Thoracic aorta endothelial cell (primary cell): ENCODE measurements at places on chromosomes 2 and 18. TPM values are rescaled to one million over a fixed set of nuclear protein-coding genes. Genes with fewer than 3 reads are reported as not detected.

Gene IL1RL1
- 159 and 193 TPM in 2 replicates for total RNA-seq

Gene ZAP70
- under 0.01 TPM in 1 of 2 replicates, not detected in the other for total RNA-seq

Gene SRD5A2
- total RNA-seq = under 0.01 TPM in 1 of 2 replicates, not detected in the other

Gene PLA2R1
- total RNA-seq = 13.3 and 21.4 TPM in 2 replicates

Gene BOLL
- total RNA-seq = not detected in 2 replicates

Gene MYO5B
- 0.27 and 0.36 TPM in 2 replicates for total RNA-seq

Gene FASTKD1
- total RNA-seq = 31.9 and 43.7 TPM in 2 replicates

Gene UGT1A3
- not detected in 2 replicates for total RNA-seq

Gene ADNP2
- 27.1 and 27.4 TPM in 2 replicates for total RNA-seq

Gene ASB18
- not detected in 2 replicates for total RNA-seq

Gene CERKL
- not detected in 2 replicates for total RNA-seq

Gene SEPTIN10
- 156 and 185 TPM in 2 replicates for total RNA-seq

Gene MATN3
- total RNA-seq = 2.3 and 3.5 TPM in 2 replicates

Gene IL36RN
- total RNA-seq = not detected in 2 replicates

Gene ALK
- not detected in 2 replicates for total RNA-seq

Gene DOCK10
- 36.5 and 38.7 TPM in 2 replicates for total RNA-seq

Gene INHBB
- total RNA-seq = 0.79 and 3.9 TPM in 2 replicates

Gene BMP10
- not detected in 2 replicates for total RNA-seq

Gene ALKAL2
- total RNA-seq = not detected in 2 replicates

Gene AP1S3
- total RNA-seq = 3.7 and 7.3 TPM in 2 replicates

Gene PREPL
- total RNA-seq = 52.7 and 52.9 TPM in 2 replicates

Gene MOGAT1
- total RNA-seq = not detected in 2 replicates

Gene MARCHF4
- 9.6 and 10.9 TPM in 2 replicates for total RNA-seq

Gene DCTN1
- total RNA-seq = 125 and 133 TPM in 2 replicates

Gene CREG2
- total RNA-seq = 0.57 and 1.5 TPM in 2 replicates

Gene SNTG2
- total RNA-seq = not detected in 2 replicates

Gene SERPINB4
- total RNA-seq = not detected in 2 replicates

Gene CYP27A1
- 4.1 and 6.4 TPM in 2 replicates for total RNA-seq

Gene B4GALT6
- total RNA-seq = 23.7 and 25.6 TPM in 2 replicates

Gene IL36G
- not detected in 2 replicates for total RNA-seq

Gene GPR75
- total RNA-seq = 4.9 and 6.3 TPM in 2 replicates

Gene MC2R
- not detected in 2 replicates for total RNA-seq

Gene MITD1
- 29.7 and 39.1 TPM in 2 replicates for total RNA-seq

Gene KLHL30
- total RNA-seq = not detected in 2 replicates

Gene SP5
- not detected in 2 replicates for total RNA-seq

Gene ALPI
- not detected in 2 replicates for total RNA-seq
